ENCODE measurements at places on chromosomes 7 and 10.

DNA sequence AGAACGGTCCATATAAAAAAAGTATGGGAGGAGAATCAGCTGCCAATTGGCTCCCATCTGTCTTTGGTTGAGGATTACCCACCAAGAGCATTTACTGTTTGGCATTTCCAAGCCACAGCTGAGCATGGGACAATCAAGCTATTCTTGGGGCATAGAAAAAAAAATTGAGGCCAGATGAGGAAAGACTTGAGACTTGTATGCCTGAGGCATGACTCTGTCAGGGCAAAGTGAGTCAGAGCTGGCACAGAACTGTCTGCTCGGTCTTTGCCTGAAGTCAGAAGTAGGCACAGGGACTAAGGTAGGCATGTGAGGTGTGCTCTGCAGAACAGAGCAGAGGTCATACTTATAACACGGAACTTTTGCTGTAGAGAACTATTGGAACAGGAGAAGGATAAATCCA is 126.5 kb upstream of the CHRM2 start:
- peaks cover 6% of the 10 kb centered on the region for H3K4me1 ChIP-seq
- no peak overlapping the region for H3K4me3 ChIP-seq
- H3K36me3 ChIP-seq = peaks cover 28% of the 10 kb centered on the region
- peaks cover 8% of the 10 kb centered on the region for H3K27me3 ChIP-seq

GRCh38 chr7:85119934-85120333 is 66.9 kb downstream of the SEMA3D start:
- no peaks in the 10 kb centered on the region for H3K4me1 ChIP-seq
- DNase-seq = no peak
- no peaks in the 10 kb centered on the region for H3K36me3 ChIP-seq
- no peaks in the 10 kb centered on the region for H3K27me3 ChIP-seq

DNA sequence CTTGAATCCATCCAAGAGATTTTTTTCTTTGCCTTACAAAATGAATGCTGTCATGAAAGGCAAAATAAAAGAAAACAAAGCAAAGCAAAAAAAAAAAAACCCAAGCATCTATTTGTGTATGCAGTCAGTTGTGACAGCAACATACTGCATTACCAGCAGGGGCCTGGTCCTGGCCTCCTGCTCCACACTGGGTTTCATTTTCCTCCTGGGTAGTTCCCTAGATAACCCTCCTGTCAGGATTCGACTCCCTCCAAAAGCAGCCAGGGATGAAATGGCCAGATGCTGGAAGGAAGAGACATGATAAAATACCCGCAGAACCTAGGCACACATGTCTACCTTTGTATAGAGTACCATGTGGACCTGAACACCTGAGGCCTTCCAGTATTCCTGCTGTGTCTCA is 148.6 kb downstream of the NRCAM start:
- DNase-seq = no peak
- no peak overlapping the region for H3K27ac ChIP-seq
- no peak overlapping the region for H3K4me3 ChIP-seq
- H3K4me1 ChIP-seq = peaks cover 46% of the 10 kb centered on the region
- no peaks in the 10 kb centered on the region for H3K36me3 ChIP-seq

DNA sequence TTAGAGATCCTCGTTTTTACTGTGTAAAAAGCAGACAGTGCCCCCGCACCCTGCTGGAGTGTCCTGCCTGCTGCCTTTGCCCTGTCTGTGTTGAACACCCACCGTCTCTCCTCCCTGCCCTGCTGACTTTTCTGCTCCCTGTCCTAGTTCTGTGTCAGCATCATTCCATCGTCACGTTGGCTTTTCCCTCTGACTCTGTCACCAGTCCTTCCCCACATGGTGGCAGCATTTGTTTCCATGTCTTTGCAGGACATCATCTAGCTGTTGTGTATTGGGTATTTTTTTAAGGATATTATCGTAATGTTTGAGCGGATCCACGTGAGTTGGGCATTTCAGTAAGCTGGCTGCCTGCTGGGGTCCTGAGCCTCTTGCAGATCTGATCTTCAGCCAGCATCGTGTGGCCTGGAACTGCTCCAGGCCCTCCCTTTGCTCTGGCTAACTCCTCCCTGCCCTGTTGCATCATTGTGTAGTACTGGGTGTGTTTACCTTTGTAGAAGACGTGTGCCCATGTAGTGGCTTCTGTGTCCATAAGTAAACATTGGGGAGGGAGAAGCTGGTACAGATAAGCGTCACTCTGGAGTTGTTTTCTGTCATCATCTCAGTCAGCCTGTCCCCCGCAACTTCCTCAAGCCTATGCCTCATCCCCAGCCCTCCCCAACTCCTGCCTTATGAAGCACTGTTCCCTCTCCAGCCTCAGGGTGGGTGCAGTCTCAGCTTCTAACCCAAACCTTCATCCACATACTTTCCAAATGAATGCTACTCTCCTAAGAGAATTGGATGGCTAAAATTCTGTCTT is 44.3 kb downstream of the TRRAP start:
- no peaks in the 10 kb centered on the region for H3K27me3 ChIP-seq
- H3K4me3 ChIP-seq = no peak overlapping the region
- peaks cover 79% of the 10 kb centered on the region for H3K36me3 ChIP-seq

DNA sequence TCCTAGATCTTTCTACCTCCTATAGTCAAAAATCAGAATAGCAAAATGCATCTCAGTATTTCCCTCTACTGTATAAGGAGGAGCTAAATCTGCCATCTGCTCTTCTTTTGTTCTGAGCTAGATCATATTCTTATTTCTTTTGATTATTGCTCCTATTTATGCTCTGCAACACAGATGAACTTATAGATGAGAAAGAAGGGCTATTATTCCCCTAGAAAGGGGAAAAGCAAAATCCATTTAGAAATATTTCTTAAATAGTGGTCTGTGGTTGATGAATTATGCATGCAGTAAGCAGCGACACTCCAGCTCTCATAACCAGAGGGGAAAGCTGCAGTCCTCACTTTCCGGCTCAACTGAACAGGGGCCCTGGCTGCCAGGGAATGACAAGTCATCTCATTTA is 207.3 kb upstream of the SORCS1 start:
- no peak overlapping the region for H3K27ac ChIP-seq
- no peaks in the 10 kb centered on the region for H3K36me3 ChIP-seq
- H3K27me3 ChIP-seq = no peaks in the 10 kb centered on the region
- no peak overlapping the region for H3K4me3 ChIP-seq
- no peaks in the 10 kb centered on the region for H3K4me1 ChIP-seq

DNA sequence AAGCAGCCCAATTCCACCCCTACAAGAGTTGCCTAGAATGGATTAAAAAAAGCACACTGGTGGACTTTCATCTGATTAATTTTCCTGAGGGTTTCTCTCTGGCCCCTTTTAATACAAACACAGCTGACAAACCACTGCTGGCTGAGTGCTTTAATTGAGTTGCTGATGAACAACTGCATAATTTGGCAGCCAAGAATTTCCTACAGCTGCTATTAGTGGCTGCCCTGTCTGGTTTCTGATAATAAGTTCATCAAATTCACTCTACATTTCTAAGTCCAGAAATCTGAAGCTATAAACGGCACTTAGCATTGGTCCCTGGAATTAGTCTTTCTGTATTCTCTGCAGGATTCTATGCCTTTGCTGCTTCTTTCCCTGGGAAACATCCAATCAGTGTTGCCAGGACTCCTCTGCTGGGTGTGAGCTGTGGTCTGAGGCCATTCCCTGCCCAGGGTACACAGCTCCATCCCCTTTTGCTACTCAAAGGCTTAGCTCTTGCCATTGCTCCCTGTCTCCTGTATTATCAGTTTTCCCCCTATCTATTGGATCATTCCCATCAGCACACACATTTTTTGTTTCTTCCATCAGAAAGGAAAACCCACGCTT is 110.6 kb downstream of the LSM5 start:
- no peak overlapping the region for H3K4me3 ChIP-seq
- H3K27me3 ChIP-seq = peaks cover 9% of the 10 kb centered on the region
- H3K27ac ChIP-seq = no peak overlapping the region
- H3K36me3 ChIP-seq = no peaks in the 10 kb centered on the region
- peaks cover 17% of the 10 kb centered on the region for H3K4me1 ChIP-seq

DNA sequence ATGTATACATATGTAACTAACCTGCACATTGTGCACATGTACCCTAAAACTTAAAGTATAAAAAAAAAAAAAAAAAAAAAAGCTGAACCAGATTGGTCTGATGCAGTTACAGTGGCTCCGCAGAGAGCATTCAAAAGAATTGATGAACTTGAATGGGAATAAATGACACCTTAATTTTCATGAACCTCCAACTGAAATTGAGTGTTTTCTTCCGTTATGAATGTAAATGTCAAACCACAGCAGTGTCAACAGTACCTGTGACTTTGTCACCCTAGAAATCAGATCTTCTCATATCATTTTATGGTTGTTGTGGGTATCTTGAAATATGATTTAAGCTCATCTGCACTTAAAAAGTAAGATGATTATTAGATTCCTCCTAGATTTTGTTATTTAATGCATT is 32.7 kb upstream of the SRGN start:
- peaks cover 3% of the 10 kb centered on the region for H3K27me3 ChIP-seq
- H3K4me1 ChIP-seq = peaks cover 20% of the 10 kb centered on the region
- no peak overlapping the region for H3K27ac ChIP-seq
- DNase-seq = no peak
- H3K4me3 ChIP-seq = no peak overlapping the region

DNA sequence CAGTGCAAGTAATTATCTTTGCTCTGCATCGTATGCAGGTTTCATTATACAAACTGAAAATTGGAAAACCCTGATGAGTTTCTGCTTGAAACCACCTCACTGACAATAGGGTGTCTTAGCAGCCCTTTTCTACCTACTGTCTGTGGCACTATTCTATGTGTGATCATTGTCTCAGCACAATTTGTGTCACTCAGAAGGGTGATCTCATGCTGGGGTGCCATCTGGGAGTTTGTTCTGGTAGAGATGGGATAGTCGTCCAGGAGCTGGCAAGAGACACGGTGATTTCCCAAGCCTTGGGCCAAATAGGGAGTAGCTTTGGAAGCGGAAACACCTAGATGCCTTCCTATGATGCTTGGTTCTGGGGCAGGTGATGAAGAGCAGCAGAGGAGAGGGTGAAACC is 186.3 kb downstream of the FRMD4A start:
- no peaks in the 10 kb centered on the region for H3K27me3 ChIP-seq
- H3K4me3 ChIP-seq = no peak overlapping the region
- no peak overlapping the region for H3K27ac ChIP-seq
- no peak for DNase-seq
- H3K36me3 ChIP-seq = no peaks in the 10 kb centered on the region
- no peaks in the 10 kb centered on the region for H3K4me1 ChIP-seq

DNA sequence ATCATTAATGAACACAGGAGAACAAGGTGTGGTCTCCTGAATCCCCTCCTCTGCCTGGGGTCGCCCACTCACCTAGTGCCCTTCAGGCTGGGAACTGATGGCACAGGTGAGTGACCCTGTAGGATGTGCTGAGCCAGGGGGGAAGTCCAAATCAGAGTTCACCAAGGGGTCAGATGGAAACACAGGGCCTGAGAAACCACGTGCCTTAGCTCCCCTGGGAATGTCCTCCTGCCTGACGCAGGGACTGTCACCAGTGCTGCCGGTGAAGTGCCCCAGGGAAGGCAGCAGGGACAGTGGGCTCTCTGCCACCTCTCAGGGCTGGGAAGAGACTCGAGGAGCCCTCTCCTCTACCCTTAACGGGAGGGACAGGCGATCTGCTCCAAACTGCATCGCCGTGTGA is 5.8 kb upstream of the PYROXD2 start:
- no peak for DNase-seq
- H3K4me3 ChIP-seq = no peak overlapping the region
- H3K27me3 ChIP-seq = no peaks in the 10 kb centered on the region
- H3K4me1 ChIP-seq = peaks cover 2% of the 10 kb centered on the region
- no peak overlapping the region for H3K27ac ChIP-seq

GRCh38 chr10:17430647-17431355 is 23.6 kb downstream of the ST8SIA6 start:
- peaks cover 18% of the 10 kb centered on the region for H3K4me1 ChIP-seq
- H3K27ac ChIP-seq = no peak overlapping the region
- H3K36me3 ChIP-seq = no peaks in the 10 kb centered on the region

GRCh38 chr10:74276416-74276815 is 125.4 kb downstream of the ADK start:
- no peak overlapping the region for H3K4me3 ChIP-seq
- H3K4me1 ChIP-seq = no peaks in the 10 kb centered on the region
- no peaks in the 10 kb centered on the region for H3K27me3 ChIP-seq
- no peaks in the 10 kb centered on the region for H3K36me3 ChIP-seq
- no peak overlapping the region for H3K27ac ChIP-seq
- DNase-seq = no peak

GRCh38 chr10:84196941-84197340 is 2.6 kb downstream of the CDHR1 start:
- no peak overlapping the region for H3K4me3 ChIP-seq
- no peaks in the 10 kb centered on the region for H3K36me3 ChIP-seq
- H3K27ac ChIP-seq = no peak overlapping the region

- peaks cover 10% of the 10 kb centered on the region for H3K36me3 ChIP-seq
- peak; percentile 58 for DNase-seq
- H3K4me1 ChIP-seq = peaks cover 32% of the 10 kb centered on the region
- peak overlapping the region; percentile 12 for H3K4me3 ChIP-seq
- H3K27me3 ChIP-seq = no peaks in the 10 kb centered on the region
- peak overlapping the region; percentile 94 for H3K27ac ChIP-seq
Observed at GRCh38 chr7:665736-666453, 60.6 kb upstream of the DNAAF5 start.

GRCh38 chr7:101911800-101912715 is 94.6 kb downstream of the CUX1 start:
- H3K4me1 ChIP-seq = peaks cover 44% of the 10 kb centered on the region
- peak overlapping the region; percentile 92 for H3K27ac ChIP-seq

- no peak overlapping the region for H3K27ac ChIP-seq
- no peak for DNase-seq
- peaks cover 24% of the 10 kb centered on the region for H3K36me3 ChIP-seq
- peaks cover 4% of the 10 kb centered on the region for H3K27me3 ChIP-seq
- no peak overlapping the region for H3K4me3 ChIP-seq
Observed at GRCh38 chr10:29273478-29273877, 15.4 kb upstream of the LYZL1 start.

- peaks cover 2% of the 10 kb centered on the region for H3K27me3 ChIP-seq
- H3K27ac ChIP-seq = no peak overlapping the region
- no peaks in the 10 kb centered on the region for H3K36me3 ChIP-seq
- H3K4me1 ChIP-seq = no peaks in the 10 kb centered on the region
- DNase-seq = peak; percentile 11
Observed at GRCh38 chr7:128876978-128877755, 14.5 kb downstream of the ATP6V1F start.

DNA sequence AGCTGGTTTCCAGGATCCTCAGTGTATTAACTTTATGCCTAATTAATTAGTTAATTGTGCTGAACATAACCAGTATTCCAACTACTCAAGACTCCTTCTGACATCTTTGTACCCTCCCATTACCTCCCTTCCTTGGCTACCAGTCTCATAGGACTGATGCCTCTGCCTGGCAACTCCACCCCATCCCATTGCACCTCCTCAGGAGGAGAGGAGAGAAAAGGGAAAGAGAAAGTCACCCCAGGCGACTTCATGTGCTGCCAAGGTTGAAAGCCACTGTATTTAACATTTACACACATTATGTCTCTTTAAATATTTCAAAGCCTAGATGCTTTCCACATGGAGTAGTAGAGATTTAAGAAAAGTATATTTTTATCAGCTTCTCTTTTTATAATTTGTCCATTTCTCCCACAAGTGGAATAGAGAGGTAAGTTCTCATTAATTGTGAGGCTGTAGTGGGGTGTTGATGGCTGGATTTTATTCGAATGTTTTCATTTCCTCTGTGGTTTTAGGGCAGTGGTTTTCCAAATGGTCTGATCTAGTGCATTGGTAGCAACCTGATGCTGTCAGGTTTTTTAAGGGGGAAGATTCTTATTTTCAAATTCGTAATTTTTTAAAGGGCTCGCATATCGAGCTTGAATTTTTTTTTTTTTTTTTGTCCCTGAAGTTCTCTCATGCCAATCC is 148.0 kb downstream of the BICC1 start:
- H3K4me3 ChIP-seq = no peak overlapping the region
- no peaks in the 10 kb centered on the region for H3K27me3 ChIP-seq
- no peak overlapping the region for H3K27ac ChIP-seq
- peaks cover 18% of the 10 kb centered on the region for H3K4me1 ChIP-seq

All from WTC11 (cell line).